ENCODE measurements at places on chromosomes 7 and 10.

DNA sequence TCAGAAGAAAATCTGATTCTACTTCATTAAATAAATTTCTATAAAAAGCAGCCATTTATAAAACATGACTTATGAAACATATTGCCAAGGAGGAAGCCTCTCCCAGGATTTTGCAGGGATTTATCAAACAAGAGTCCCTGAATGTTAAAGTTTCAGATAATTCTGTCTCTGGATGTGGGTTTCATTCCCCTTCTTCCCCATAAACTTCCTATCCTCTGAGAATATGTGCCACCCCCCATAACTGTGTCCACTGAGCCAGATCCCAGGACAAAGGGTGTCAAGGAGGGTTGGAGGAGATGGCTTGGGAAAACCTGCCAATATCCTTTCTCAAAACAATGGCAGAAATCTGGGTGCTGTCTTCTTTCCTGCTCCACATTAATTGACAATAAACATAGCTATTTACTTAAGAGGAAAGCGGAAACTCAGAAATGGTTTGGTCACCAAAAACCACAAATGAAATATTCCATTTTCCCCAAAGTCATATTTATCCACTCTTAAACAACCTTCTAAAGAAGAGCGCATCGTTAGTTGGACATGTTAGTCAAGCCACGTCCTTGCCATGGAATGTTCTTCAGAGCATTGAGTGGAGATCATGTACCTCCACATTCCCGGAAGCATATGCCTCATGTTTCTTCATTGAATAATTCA is 54.3 kb upstream of the AKR1E2 start:
- H3K4me3 ChIP-seq = no peak overlapping the region
- no peaks in the 10 kb centered on the region for H3K27me3 ChIP-seq
- no peaks in the 10 kb centered on the region for H3K36me3 ChIP-seq
- no peaks in the 10 kb centered on the region for H3K4me1 ChIP-seq
- no peak overlapping the region for H3K27ac ChIP-seq

- no peak for DNase-seq
- no peak overlapping the region for H3K27ac ChIP-seq
- H3K27me3 ChIP-seq = peaks cover under 1% of the 10 kb centered on the region
- H3K36me3 ChIP-seq = no peaks in the 10 kb centered on the region
- H3K4me1 ChIP-seq = peaks cover 8% of the 10 kb centered on the region
- no peak overlapping the region for H3K4me3 ChIP-seq
Measured at GRCh38 chr10:79048639-79049550, 19.9 kb upstream of the ZMIZ1 start.

DNA sequence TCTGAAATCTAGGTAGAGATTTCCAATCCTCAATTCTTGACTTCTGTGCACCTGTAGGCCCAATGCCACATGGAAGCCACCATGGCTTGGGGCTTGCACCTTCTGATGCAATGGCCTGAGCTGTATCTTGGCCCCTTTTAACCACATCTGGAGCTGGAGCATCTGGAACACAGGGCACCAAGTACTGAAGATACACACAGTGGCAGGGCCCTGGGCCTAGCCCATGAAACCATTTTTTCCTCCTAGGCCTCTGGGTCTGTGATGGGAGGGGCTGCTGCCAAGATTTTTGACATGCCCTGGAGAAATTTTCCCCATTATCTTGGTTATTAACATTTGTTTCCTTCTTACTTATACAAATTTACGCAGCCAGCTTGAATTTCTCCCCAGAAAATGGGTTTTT is 39.1 kb downstream of the GCC1 start:
- H3K27ac ChIP-seq = no peak overlapping the region
- H3K4me1 ChIP-seq = no peaks in the 10 kb centered on the region
- DNase-seq = no peak
- H3K27me3 ChIP-seq = no peaks in the 10 kb centered on the region
- H3K4me3 ChIP-seq = no peak overlapping the region

GRCh38 chr7:38312821-38313220 is 39.4 kb upstream of the TARP start:
- DNase-seq = no peak
- no peak overlapping the region for H3K4me3 ChIP-seq
- H3K4me1 ChIP-seq = peaks cover 17% of the 10 kb centered on the region
- H3K27me3 ChIP-seq = no peaks in the 10 kb centered on the region

DNA sequence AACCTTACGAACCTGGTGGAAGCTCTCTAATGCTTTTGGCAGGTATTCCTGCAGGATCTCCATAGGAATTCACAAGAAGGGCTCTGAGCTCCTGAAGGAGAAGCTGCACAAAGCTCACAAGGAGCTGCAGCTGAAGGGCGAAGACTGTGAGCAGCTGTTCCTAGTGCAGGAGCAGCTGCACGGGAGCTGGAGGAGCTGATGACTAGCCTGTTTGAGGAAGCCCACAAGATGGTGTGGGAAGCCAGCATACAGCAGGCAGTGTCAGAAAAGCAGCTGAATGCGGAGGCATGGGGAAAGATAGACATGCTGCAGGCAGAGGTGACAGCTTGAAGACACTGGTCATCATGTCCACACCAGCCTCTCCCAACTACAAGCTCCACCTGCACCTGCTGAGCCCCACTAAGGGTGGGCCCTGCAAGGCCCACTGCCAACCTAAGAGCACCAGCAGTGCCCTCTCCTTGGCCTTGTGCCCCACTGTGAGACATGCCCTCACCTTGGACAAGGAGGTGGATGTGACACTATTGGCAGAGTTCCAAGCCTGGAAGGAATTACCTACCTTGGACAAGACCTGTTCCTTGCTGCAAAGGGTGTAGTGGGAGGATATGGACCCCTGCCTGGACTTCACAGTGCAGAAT is 250.6 kb downstream of the BBS9 start:
- H3K27me3 ChIP-seq = no peaks in the 10 kb centered on the region
- no peaks in the 10 kb centered on the region for H3K4me1 ChIP-seq
- DNase-seq = no peak
- H3K4me3 ChIP-seq = no peak overlapping the region
- H3K36me3 ChIP-seq = no peaks in the 10 kb centered on the region

- H3K27me3 ChIP-seq = no peaks in the 10 kb centered on the region
- no peaks in the 10 kb centered on the region for H3K4me1 ChIP-seq
- H3K36me3 ChIP-seq = no peaks in the 10 kb centered on the region
- H3K4me3 ChIP-seq = no peak overlapping the region
- no peak overlapping the region for H3K27ac ChIP-seq
- no peak for DNase-seq
Measured at GRCh38 chr10:104559935-104560334, 81.2 kb upstream of the SORCS3 start.

DNA sequence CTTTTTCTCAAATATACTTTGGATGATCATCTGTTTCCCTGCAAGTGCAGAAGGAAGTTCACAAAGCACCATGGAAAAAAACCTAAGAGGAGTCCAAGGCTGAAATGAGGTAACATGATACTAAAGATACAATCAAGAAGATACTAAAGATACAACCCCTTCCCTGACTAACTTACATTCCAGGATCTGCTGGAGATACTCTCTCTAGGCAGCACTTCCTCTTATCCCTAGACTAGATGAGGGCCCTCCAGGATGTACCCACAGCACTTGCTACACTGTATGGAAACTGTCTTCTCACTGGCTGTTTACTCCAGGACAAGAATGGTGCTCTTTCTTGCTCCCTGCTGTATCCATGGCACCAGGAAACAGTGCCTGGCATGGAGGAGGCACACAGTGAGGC is 116.4 kb upstream of the NFE2L3 start:
- H3K27ac ChIP-seq = no peak overlapping the region
- no peaks in the 10 kb centered on the region for H3K4me1 ChIP-seq
- no peak overlapping the region for H3K4me3 ChIP-seq

DNA sequence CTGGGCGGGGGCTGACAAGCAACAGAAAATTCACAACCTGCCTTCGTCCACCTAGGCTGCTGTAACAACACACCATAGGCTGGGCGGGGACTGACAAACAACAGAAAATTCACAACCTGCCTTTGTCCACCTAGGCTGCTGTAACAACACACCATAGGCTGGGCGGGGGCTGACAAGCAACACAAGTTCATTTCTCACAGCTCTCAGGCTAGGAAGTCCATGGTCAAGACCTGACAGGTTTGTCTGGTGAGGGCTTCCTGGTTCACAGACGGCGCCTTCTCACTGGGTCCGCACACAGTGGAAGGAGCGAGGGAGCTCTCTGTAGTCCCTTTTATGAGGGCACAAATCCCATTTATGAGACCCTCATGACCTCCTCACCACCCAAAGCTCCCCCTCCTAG is 52.2 kb downstream of the DIP2C start:
- no peaks in the 10 kb centered on the region for H3K27me3 ChIP-seq
- H3K4me1 ChIP-seq = no peaks in the 10 kb centered on the region
- H3K36me3 ChIP-seq = no peaks in the 10 kb centered on the region
- no peak overlapping the region for H3K27ac ChIP-seq
- no peak for DNase-seq

- H3K4me3 ChIP-seq = no peak overlapping the region
- H3K27ac ChIP-seq = no peak overlapping the region
- no peaks in the 10 kb centered on the region for H3K4me1 ChIP-seq
- no peaks in the 10 kb centered on the region for H3K27me3 ChIP-seq
Measured at GRCh38 chr7:133071506-133071905, 10.4 kb downstream of the CHCHD3 start.

GRCh38 chr7:23474094-23474828 is 4.0 kb upstream of the IGF2BP3 start:
- H3K4me1 ChIP-seq = no peaks in the 10 kb centered on the region
- peaks cover 4% of the 10 kb centered on the region for H3K27me3 ChIP-seq
- peak overlapping the region; percentile 94 for H3K27ac ChIP-seq
- DNase-seq = peak; percentile 76
- H3K4me3 ChIP-seq = peak overlapping the region; percentile 89

- DNase-seq = no peak
- H3K4me1 ChIP-seq = no peaks in the 10 kb centered on the region
- H3K27ac ChIP-seq = no peak overlapping the region
- no peaks in the 10 kb centered on the region for H3K36me3 ChIP-seq
Measured at GRCh38 chr7:10221084-10221483, 752.6 kb upstream of the PHF14 start.

DNA sequence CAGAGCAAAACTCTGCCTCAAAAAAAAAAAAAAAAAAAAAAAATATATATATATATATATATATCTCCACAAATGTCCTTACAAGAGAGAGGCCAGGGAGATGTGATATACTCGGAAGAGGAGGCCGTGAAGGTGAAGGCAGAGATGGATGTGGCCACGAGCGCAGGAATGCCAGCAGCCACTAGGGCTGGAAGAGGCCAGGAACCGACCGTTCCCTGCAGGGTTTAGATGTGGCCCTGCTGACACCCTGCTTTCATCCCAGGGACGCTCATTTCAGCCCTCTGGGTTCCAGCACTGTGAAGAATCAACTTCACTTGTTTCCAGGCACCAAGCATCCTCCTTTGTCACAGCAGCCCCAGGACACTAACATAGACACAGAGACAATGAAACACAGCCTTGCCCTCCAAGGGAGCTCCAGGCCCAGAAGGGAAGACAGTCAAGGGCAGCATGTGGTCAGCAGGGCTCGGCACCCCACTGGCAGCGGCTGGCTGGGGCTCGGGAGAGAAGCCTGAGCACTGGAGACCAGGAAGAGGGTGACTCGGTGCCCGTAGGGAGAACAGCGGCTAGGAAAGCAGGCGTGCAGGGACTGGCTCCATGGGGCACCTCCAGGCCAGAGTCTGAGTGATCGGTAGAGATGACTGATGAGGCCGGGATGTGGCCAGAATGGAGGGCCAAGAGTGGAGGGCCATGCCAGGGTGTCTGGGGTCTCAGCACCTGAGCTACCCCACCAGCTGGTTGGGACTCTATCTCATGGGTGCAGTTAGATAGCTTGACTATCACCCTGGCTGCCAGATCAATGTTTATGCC is 7.6 kb downstream of the WDR86 start:
- no peak for DNase-seq
- peaks cover 13% of the 10 kb centered on the region for H3K4me1 ChIP-seq
- H3K36me3 ChIP-seq = no peaks in the 10 kb centered on the region
- H3K4me3 ChIP-seq = no peak overlapping the region
- no peaks in the 10 kb centered on the region for H3K27me3 ChIP-seq

- no peak overlapping the region for H3K4me3 ChIP-seq
- no peak for DNase-seq
- H3K27ac ChIP-seq = no peak overlapping the region
- H3K36me3 ChIP-seq = no peaks in the 10 kb centered on the region
Measured at GRCh38 chr10:124710266-124710881, 33.8 kb downstream of the FAM53B start.

DNA sequence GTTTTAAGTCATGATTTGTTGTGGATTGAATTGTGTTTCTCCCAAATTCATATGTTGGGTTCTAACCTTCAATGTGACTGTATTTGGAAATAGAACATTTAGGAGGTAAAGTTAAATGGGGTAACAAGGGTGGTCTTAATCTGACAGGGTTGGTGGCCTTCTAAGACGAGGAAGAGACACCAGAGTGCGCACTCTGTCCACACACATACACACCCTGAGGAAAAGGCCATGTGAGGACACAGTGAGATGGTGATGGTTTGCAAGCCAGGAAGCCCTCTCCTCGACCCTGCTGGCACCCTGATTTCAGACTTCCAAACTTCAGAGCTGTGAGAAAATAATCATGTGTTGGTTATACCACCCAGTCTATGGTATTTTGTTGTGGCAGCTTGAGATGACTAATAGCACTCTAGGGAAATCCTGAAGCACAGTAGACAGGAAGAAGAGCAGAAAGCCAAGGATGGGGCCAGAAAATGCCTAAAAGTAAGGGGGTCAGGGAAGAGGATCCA is 28.0 kb upstream of the SEM1 start:
- no peak overlapping the region for H3K4me3 ChIP-seq
- no peak for DNase-seq
- no peak overlapping the region for H3K27ac ChIP-seq
- no peaks in the 10 kb centered on the region for H3K36me3 ChIP-seq
- H3K27me3 ChIP-seq = peaks cover 4% of the 10 kb centered on the region
- no peaks in the 10 kb centered on the region for H3K4me1 ChIP-seq

DNA sequence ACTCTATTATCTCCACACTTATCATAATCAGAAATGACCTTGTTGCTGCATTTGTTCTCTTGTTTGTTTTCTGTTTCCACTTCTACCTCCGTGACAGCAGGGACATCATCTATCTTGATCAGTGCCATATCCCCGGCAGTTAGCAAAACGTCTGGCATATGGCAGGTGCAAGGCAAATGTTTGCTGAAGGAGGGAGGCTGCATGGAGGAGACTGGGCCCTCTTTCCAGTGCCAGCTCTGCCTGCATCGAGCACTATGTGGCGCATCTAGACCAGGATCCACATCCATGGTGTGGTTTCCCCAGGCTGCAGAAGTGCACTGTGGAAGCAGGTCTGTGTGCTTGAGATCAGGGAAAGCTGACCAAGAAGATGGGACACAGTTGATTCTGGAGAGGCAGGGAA is 181.2 kb downstream of the KCNMA1 start:
- H3K36me3 ChIP-seq = no peaks in the 10 kb centered on the region
- H3K27me3 ChIP-seq = no peaks in the 10 kb centered on the region
- H3K27ac ChIP-seq = no peak overlapping the region

GRCh38 chr7:148871551-148871950 is 12.5 kb downstream of the EZH2 start:
- peaks cover 28% of the 10 kb centered on the region for H3K4me1 ChIP-seq
- H3K27ac ChIP-seq = no peak overlapping the region
- no peak for DNase-seq
- H3K4me3 ChIP-seq = no peak overlapping the region
- H3K27me3 ChIP-seq = no peaks in the 10 kb centered on the region
- H3K36me3 ChIP-seq = no peaks in the 10 kb centered on the region

- H3K27me3 ChIP-seq = no peaks in the 10 kb centered on the region
- H3K27ac ChIP-seq = no peak overlapping the region
- H3K36me3 ChIP-seq = no peaks in the 10 kb centered on the region
Measured at GRCh38 chr7:36216063-36216684, 63.1 kb downstream of the EEPD1 start.

Measured in GM12878 (cell line).